ENCODE measurements at places on chromosomes 1 and 21.

GRCh38 chr1:153510984-153511410 is 24.8 kb downstream of the S100A6 start:
- DNase-seq, result peak; percentile 87

- peak; percentile 15 for DNase-seq
Observed at GRCh38 chr1:109792056-109792831, 28.5 kb upstream of the EPS8L3 start.

DNA sequence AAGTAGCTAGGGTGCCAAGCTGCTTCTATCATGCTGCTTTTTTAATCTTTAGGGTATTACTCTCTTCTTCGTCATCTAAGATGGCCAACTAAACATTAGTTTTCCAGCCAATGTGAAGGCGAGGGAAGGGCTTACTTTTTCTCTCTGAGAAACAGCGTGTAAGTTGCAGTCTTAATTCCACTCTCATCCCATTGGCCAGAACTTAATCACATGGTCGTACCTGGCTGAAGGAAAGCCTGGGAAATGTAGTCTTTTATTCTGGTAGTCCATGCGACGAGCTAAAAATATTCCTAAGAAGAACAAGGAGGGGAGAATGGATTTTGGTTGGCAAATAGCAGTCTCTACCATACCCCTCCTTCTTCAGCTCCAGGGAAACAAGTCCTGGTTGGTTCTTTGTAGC is 21.5 kb downstream of the DNAJC6 start:
- DNase-seq, result no peak

DNA sequence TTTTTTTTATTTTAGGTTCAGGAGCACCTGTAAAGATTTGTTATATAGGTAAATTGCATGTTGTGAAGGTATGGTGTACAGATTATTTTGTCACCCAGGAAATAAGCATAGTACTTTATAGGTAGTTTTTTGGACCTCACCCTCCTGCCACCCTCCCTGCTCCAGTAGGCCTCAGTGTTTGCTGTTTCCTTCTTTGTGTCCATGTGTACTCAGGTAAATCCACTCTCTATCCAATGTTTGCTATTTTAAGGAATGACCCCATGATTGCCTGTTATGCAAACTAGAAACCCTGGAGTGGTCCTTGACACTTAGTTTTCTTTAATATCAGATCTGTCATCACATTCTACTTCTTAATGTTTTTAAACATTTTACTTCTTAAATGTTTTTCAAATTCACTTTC is 33.9 kb downstream of the LHX9 start:
- no peak for DNase-seq

GRCh38 chr21:43585924-43586413 is 73.3 kb downstream of the HSF2BP start:
- no peak for DNase-seq

DNA sequence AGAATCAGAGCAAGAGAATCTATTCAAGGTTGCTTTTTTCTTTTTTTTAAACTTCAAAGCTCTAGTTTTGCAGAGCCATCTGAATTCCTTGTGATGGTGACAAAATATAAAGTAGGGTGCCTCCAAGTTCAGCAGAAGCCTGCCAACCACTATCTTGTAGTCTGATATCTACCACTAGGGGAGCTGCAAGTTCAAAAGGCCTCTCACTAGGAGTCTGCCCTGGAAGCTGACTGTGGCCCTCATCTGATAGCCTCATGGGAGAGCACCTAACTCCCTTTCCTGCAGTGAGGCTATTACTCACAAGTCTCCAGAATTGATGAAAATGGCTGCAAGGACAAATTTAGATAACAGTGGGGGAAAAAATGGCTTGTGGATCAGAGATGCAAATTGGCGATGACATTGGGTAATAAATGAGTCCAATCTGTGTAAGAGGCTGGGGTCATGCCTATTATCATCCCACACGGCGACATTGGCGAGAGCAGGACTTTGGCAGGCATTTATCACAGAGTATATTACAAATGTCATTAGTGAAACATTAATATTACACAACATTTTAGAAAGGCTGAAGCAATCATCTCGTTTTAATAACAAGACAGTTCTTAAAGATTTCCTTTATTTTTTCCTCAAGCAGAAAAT is 10.7 kb upstream of the ZP4 start:
- DNase-seq, result no peak

DNA sequence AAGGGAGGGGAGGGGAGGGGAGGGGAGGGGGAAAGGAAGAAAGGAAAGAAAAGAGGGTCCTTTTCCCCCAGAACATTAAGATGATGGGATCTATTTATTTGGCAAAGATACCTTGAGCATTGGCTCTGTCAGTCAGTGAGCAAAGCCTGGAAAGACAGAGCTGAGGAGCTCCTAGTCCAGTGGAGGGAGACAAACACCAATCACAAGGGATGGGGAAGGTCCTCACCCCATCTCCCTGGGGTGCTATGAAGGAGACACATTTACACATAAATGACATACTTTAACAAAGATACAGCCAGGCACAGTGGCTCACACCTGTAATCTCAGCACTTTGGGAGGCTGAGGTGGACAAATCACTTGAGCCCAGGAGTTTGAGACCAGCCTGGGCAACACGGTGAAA is 154.9 kb upstream of the TIAM1 start:
- DNase-seq, result no peak

DNA sequence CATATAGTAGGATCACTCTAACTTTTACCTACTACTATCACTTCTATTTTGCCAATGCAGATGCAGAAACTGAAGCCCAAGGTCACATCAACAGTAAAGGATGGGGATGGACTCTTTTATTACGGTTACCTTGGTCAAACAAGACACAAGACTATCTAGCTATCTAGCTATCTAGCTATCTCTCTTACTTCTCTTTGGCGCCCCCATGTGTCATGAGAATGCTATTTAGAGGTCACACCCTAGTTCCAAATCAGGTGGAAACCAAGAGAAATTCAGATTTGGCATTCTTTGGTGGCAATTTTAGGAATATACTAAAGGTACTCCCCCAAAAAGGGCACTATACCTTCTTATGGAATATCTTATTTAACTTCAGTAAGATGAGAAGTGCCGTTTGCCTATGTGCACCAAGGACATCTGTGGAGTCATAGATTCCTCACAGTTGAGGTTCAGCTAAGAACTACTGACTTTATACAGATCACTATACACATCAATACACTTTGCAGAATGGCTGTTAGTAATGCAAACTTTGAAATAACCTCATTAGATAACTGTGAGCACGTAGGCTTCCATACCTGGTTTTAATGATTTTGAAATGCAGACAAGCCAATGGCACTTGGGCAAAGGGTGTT is 6.7 kb downstream of the ZNF648 start:
- peak; percentile 54 for DNase-seq

GRCh38 chr1:38497921-38498656 is 361.5 kb downstream of the RRAGC start:
- DNase-seq, result no peak
